ENCODE measurements at places on chromosomes 6 and 20. TPM values are rescaled to one million over a fixed set of nuclear protein-coding genes. Genes with fewer than 3 reads are reported as not detected.

Gene RNF114
- total RNA-seq: 46.8 TPM

Gene LY6G6D
- total RNA-seq: not detected

- no peak for DNase-seq
Measured at GRCh38 chr6:23851522-23851921, 274.5 kb upstream of the NRSN1 start.

- no peak for DNase-seq
Measured at GRCh38 chr20:24017458-24017755, 28.8 kb upstream of the GGTLC1 start.

Data from aorta (tissue), 5 donors.